ENCODE measurements at places on chromosomes 12 and 14. TPM values are rescaled to one million over a fixed set of nuclear protein-coding genes. Genes with fewer than 3 reads are reported as not detected.

OLR1 gene
- 4.4 TPM for polyA plus RNA-seq

TRHDE gene
- polyA plus RNA-seq = 1.4 TPM

ENTPD5 gene
- 12.5 TPM for polyA plus RNA-seq

RNASE2 gene
- polyA plus RNA-seq = not detected

CD69 gene
- not detected for polyA plus RNA-seq

GPHN gene
- polyA plus RNA-seq = 9.3 TPM

ESRRB gene
- not detected for polyA plus RNA-seq

GLS2 gene
- 0.20 TPM for polyA plus RNA-seq

DBX2 gene
- not detected for polyA plus RNA-seq

TDG gene
- polyA plus RNA-seq = 25.5 TPM

NEUROD4 gene
- polyA plus RNA-seq = not detected

BBOF1 gene
- polyA plus RNA-seq = 5.4 TPM

ASPG gene
- polyA plus RNA-seq = not detected

CCER1 gene
- polyA plus RNA-seq = not detected

SMCO2 gene
- 0.18 TPM for polyA plus RNA-seq

OAS3 gene
- polyA plus RNA-seq = 0.35 TPM

MYRFL gene
- not detected for polyA plus RNA-seq

DNAJC22 gene
- polyA plus RNA-seq = 1.9 TPM

VRTN gene
- not detected for polyA plus RNA-seq

CATSPERB gene
- not detected for polyA plus RNA-seq

ACOT4 gene
- polyA plus RNA-seq = 1.3 TPM

KCNH5 gene
- not detected for polyA plus RNA-seq

WDHD1 gene
- 6.6 TPM for polyA plus RNA-seq

RNASE1 gene
- polyA plus RNA-seq = not detected

GPR68 gene
- polyA plus RNA-seq = 5.7 TPM

PRIMA1 gene
- not detected for polyA plus RNA-seq

OR6C2 gene
- not detected for polyA plus RNA-seq

LTBP2 gene
- 73.5 TPM for polyA plus RNA-seq

ACSS3 gene
- 1.5 TPM for polyA plus RNA-seq

LBHD2 gene
- polyA plus RNA-seq = not detected

LMNTD1 gene
- polyA plus RNA-seq = 0.58 TPM

BIN2 gene
- polyA plus RNA-seq = not detected

PLEKHG7 gene
- polyA plus RNA-seq = not detected

BCL2L2 gene
- polyA plus RNA-seq = 6.4 TPM

PPTC7 gene
- polyA plus RNA-seq = 2.2 TPM

HHIPL1 gene
- polyA plus RNA-seq = 6.5 TPM

SCFD1 gene
- 114 TPM for polyA plus RNA-seq

RNASE3 gene
- polyA plus RNA-seq = not detected

PKP2 gene
- 0.21 TPM for polyA plus RNA-seq

TSPAN9 gene
- 8.0 TPM for polyA plus RNA-seq

RDH5 gene
- polyA plus RNA-seq = 17.6 TPM

BEGAIN gene
- 0.60 TPM for polyA plus RNA-seq

MMP17 gene
- polyA plus RNA-seq = 13.8 TPM

CLEC6A gene
- not detected for polyA plus RNA-seq

REP15 gene
- polyA plus RNA-seq = 1.5 TPM

ACOT6 gene
- polyA plus RNA-seq = not detected

SIX6 gene
- not detected for polyA plus RNA-seq

MYF6 gene
- not detected for polyA plus RNA-seq

DEPDC4 gene
- 1.5 TPM for polyA plus RNA-seq

PPP1R1A gene
- polyA plus RNA-seq = not detected

PMEL gene
- polyA plus RNA-seq = 0.76 TPM

ALDH1L2 gene
- 62.3 TPM for polyA plus RNA-seq

HCAR2 gene
- polyA plus RNA-seq = not detected

PROX2 gene
- 0.05 TPM for polyA plus RNA-seq

HOXC10 gene
- not detected for polyA plus RNA-seq

SERPINA5 gene
- polyA plus RNA-seq = not detected

AQP2 gene
- not detected for polyA plus RNA-seq
